Bone marrow (tissue), 2 donors: ENCODE measurements at places on chromosomes 2 and 18.

GRCh38 chr2:239575931-239576445 lies 175.2 kb upstream of the HDAC4 start:
- no peak for DNase-seq

GRCh38 chr2:167900435-167901114 lies 346.8 kb downstream of the STK39 start:
- DNase-seq = no peak

DNA sequence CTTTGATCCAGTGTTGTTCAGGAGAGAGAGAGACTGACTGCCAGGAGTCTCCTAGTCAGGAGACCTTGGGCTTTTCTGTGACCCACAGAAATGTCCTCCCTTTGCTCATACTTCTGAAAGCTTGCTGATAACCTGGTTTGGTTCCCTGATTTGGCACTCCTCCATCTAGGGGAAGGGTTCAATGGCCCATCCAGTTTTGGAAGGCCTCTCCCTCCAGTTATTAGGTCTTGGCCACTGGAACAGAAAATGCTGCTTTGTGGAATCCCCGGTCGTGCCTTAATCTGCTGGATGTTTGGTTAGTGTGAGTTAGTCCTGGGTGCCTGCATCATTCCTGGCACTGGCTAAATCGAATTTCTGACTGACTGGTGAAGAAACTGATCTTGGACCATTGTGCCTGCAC lies 35.7 kb downstream of the KDM3A start:
- DNase-seq = no peak

- no peak for DNase-seq
Measured at GRCh38 chr2:205775097-205775877, 93.0 kb downstream of the NRP2 start.

DNA sequence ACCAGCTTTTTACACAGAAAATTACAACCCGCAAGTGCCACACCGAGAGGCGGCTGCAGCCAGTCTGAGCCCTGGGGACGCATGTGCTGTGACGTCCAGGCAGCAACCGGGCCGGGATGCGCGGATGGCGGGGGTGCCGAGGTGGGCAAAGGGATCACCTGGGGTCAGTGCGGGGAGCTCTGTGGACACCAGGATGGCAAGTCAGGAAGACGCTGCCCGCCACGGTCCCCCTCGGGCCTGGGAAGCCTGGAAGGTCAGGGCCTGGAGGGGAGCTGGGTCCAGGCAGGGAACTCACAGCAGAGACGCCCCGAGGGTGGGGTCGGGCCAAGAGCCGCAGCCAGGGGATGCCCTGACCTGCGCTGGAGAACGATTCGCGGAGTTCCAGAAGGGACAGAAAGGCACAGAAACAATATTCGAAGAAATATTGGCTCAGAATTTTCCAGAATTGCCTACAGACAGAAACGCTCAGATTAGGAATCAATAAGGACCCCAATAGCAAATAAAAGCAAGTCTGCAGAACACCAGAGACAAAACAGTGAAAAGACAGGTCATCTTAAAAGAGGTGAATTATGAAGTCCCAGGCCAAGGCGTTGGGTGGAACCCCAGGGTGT lies 11.7 kb upstream of the KIF1A start:
- no peak for DNase-seq

GRCh38 chr2:70851704-70852103 lies 16.1 kb upstream of the CD207 start:
- DNase-seq = peak; percentile 54

- DNase-seq = no peak
Measured at GRCh38 chr2:105403783-105404698, 5.2 kb upstream of the FHL2 start.

DNA sequence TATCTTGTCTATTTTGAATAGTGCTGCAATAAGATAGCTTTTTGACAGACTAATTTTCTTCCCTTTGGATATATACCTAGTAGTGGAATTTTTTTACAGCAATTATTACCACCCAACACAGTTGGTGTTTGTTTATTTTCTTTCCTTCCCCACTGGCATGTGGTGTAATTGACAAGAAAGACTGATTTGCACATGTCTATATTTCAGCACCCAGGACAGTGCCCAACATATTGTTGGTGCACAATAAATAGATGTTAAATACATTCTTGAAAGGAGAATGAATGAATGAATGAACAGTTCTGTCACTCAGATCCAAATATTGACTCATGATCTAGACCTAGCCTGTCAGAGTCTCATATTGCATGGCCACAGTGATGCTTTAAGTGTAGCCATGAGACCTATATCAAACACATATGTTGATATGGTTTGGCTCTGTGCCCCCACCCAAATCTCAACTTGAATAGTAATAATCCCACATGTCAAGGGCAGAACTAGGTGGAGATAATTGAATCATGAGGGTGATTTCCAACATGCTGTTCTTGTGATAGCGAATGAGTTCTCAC lies 538.2 kb downstream of the NYAP2 start:
- DNase-seq = no peak

- DNase-seq = no peak
Measured at GRCh38 chr2:32788114-32788513, 158.6 kb upstream of the LTBP1 start.

- DNase-seq = no peak
Measured at GRCh38 chr2:38605298-38605830, 2.6 kb upstream of the HNRNPLL start.

- DNase-seq = no peak
Measured at GRCh38 chr2:120066800-120067547, 54.1 kb downstream of the EPB41L5 start.

- DNase-seq = no peak
Measured at GRCh38 chr2:146267093-146267492, 1577.7 kb upstream of the ACVR2A start.

GRCh38 chr2:68482296-68482820 lies 15.0 kb downstream of the APLF start:
- DNase-seq = no peak

DNA sequence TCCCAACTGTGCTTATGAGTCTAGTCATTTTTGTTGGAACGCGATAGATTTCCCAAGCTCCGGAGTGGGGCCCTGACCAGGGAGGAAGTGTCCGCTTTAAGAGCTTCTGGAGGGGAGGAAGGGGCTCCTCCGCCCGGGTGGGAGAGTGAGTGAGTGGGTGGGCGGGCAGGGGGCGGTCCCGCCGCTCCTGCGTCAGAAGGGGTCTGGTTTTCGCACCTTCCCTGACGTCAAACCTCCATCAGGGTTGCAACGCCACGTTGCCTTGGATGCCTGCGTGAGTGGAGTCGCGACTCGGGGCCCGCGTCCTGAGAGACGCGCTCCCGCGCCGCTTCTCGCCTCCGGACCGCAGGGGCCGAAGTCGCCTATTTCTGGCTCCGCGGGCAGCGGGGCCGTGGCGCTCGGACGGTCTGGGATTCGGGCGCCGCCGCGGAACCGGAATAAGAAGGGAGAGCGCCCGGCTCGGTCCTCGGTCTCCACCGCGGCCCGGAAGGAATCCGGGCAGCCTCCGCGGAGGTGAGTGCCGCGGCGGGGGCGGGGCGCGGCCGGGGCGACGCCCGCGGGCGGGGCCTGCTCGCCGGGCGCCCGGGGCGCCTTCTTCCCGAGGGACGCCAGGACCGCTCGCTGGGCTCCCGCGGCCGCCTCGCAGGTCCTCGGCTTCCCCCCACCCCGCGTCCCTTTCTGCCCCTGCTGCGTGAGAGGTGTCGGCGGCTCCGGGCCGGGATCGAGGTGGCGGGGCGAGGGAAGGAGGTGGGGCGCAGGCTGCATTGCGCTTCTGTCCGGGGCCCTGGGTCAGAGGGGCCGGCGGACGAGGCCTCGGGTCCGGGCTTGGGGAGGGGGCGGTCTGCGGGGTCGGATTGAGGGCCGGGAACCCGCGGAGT lies at the start of gene ZDBF2:
TSS of gene ZDBF2 (plus strand) at position 230 of the 878 bp plus-strand sequence. CDS start 7,187 bp downstream, outside the sequence.
- DNase-seq = no peak

- no peak for DNase-seq
Measured at GRCh38 chr2:85540133-85540648, 1.2 kb downstream of the MAT2A start.

DNA sequence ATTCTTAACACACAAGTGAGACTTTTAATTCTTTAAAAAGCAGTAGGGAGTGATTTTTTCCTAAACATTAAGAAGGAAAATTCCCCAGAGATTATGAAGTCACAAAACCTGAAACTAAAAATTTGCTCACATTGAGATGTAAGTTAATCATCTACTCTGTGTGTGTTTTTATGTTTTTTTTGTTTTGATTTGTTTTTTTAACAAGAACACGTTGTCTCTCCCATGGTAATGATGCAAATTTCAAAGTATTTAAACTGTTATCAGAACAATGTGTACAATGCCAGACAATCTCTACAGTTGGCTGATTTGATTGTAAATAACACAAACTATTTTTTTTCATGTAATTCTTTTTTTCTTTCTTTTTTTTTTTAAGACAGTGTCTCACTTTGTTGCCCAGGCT lies 71.5 kb downstream of the COLEC12 start:
- DNase-seq = no peak

GRCh38 chr2:603427-603826 lies 73.8 kb downstream of the TMEM18 start:
- DNase-seq = no peak

DNA sequence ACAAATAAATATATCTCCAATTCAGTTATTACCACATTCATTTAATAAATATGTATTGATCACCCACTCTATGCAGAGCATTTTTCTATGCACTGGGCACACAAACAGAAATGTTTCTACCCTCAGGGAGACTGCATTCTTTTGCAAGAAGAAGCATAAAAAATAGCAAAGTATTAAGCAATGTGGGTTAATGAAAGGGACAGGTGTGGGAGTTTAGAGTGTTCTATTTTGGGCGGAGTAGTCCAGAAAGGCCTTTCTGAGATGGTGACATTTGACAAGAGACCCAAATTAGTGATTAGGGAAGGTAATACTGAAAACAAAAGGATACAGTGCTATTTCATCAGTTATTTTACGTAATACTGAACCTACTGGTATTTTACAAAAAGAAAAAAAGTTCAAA lies 394.3 kb upstream of the CHST9 start:
- DNase-seq = no peak

GRCh38 chr2:56127010-56127409 lies 56.8 kb upstream of the CCDC85A start:
- no peak for DNase-seq

DNA sequence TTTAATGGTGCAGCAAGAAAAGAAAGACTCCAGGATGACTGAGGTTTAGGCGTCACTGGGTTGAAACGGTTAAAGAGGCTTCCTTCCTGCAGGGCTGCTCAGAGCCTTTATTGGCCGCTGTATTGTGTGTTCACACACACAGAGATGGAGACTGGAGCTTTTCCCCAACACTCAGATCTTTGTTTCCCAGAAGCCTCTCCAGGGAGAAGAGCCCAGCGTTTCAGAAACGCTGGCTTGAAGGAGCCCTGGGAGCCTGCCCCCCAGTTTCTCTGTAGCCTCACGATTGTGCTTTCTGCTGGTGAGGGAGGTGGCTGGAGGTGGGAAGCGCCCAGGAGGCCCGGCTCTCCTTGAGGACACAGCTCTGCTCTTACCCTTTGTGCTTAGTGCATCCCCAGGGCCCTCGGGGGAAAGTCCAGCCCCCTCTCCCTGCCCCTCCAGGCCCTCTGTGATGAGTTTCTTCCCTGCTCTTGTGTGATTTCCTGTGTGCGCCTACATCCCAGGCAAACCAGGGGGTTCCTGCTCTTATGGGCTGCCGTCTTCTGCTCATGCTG lies 37.1 kb downstream of the RRM2 start:
- no peak for DNase-seq

DNA sequence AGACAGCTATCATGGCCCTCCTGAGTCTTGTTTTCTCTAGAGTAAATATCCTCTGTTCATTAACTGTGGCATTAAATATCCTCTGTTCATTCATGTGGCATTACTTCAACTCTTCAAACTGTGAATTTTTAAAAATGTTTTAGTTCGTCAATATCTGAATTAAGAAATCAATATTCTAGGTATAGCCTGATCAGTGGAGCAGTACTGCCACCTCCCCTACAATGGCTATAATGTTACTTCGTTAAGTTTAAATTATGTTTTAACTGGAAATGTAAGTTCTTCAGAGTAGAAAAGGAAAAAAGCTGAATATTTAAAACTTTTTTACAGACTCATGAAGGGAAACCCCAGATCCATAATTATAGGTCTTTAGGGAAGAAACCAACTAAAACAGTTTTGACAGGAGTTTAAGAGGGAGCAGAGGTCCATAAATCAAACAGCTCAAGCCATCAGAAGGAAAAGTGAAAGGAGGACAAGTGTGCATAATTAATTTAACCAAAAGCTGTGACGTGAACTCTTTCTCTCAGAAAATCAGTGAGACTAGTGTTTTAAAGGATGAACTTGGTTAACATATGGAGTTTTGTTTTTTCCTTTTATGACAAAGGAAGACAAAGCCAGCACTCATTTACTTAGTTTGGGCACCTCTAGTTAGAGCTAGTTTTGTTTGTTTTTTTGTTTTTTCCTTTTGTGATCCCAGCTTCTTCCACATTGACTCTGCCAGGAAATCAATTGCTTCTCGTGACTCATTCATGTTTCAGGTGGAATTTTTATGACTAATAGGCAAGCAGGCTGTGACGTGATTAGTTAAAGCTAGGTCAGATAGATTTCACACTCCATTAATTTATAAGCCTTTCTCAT lies 44.9 kb downstream of the RBBP8 start:
- DNase-seq = no peak

DNA sequence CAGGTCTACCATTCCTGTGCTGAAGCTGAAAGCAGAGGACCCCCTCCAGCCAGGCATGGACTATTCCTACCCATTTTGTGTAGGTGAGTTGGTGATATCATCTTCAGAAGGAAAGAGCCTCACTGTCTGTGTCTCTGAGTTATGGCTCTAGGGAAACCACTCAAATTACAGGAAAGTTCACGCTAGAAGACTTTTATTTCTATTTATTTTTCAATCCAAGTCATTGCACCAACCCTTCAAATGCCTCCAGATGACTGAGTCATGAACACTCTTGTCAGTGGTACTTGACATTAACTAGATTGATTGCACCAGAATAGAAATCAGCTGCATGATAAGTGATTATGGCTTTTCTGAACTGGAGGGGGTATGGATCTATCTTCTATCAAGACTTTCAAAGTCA lies 338.4 kb downstream of the MBD2 start:
- no peak for DNase-seq

- no peak for DNase-seq
Measured at GRCh38 chr18:78986018-78986481, 6.4 kb downstream of the SALL3 start.

- no peak for DNase-seq
Measured at GRCh38 chr2:120344214-120344975, 1.5 kb upstream of the INHBB start.

DNA sequence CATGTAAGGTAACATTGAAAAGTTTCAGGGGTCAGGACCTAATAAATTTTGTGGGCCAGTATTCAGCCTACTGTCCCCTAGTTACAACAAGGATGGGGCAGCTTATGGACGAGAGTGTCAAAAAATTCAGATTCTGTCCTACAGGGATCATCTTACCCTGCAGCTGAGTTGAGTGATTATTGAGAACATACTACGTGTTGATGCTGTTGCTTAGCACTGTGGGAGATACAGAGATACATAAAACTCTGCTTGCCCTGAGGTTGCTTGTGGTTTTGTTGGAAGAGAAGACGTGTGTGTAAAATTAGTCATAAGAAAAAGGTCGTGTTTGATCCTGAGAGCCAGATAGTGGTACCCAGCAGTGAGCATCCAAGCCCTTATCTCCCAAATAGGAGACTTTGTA lies 253.2 kb downstream of the NEDD4L start:
- no peak for DNase-seq

- DNase-seq = no peak
Measured at GRCh38 chr2:28895189-28895893, 874 bp downstream of the WDR43 start.

GRCh38 chr18:712401-713134 lies at the start of gene ENOSF1:
TSS of gene ENOSF1 (minus strand) at chr18:712630. CDS start at chr18:712587, 43 bp downstream.
- DNase-seq = peak; percentile 59

- DNase-seq = no peak
Measured at GRCh38 chr2:171798156-171798820, 95.8 kb downstream of the SLC25A12 start.

GRCh38 chr2:134227666-134228065 lies 26.2 kb upstream of the MGAT5 start:
- no peak for DNase-seq
